Muscle of back (tissue), 13 donors: ENCODE measurements at places on chromosomes 1 and 21.

- no peak for DNase-seq
Measured at GRCh38 chr1:186078245-186078644, 296.8 kb downstream of the TPR start.

- no peak for DNase-seq
Measured at GRCh38 chr1:29991025-29991424, 732.4 kb downstream of the MATN1 start.

GRCh38 chr1:55636696-55637095, 421.5 kb upstream of the USP24 start:
- DNase-seq = no peak

- no peak for DNase-seq
Measured at GRCh38 chr1:116516631-116517030, 54.2 kb downstream of the CD58 start.
